Fibroblast of skin of back (primary cell): ENCODE measurements at places on chromosomes 4 and X.

DNA sequence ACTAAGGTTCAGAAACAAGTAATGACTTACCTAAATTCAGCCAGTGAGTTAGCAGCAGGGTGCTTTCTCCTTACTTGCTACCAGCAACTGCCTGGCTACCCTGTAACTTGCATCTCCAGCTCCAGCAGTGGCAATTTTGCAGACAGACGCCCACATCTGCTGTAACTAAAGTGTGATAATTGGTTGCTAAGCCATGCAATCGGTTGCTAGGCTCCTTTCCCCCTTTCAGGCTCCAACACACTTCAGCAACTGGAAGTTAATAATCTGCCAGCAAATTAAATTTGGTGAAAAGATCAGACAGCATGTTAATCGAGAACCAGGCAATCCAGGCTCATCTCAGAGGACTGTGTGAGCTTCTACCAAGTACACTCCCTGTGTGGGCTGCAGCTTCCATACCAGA is 24.2 kb upstream of the ARHGEF9 start:
- DNase-seq: no peak

GRCh38 chr4:48899432-48899749 is 7.2 kb downstream of the OCIAD2 start:
- no peak for DNase-seq

DNA sequence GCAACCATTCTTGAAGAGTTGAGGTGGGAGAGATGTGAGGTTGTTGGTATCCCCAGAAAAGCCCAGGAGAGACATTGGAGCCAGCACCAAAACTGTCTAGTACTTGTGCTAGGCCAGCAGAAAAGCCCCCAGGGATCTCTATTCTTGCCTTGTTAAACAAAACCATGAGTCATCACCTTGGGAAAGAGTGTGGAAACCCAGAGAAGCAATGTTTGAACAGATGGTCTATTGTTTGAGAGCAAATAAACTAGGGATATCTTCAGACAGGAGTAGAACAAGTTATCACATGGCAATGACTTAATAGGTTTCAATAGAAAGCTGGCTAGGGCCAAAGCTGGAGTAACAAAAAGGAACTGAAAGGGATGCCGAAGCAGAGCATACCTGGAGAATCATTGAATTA is 195.7 kb upstream of the CASK start:
- peak; percentile 71 for DNase-seq

- DNase-seq: peak; percentile 95
Observed at GRCh38 chr4:39706334-39706733, 8.4 kb downstream of the UBE2K start.

GRCh38 chrX:45903781-45904201 is 641.4 kb downstream of the ZNF674 start:
- DNase-seq: no peak

- DNase-seq: no peak
Observed at GRCh38 chr4:170743633-170744032, 653.9 kb upstream of the AADAT start.

DNA sequence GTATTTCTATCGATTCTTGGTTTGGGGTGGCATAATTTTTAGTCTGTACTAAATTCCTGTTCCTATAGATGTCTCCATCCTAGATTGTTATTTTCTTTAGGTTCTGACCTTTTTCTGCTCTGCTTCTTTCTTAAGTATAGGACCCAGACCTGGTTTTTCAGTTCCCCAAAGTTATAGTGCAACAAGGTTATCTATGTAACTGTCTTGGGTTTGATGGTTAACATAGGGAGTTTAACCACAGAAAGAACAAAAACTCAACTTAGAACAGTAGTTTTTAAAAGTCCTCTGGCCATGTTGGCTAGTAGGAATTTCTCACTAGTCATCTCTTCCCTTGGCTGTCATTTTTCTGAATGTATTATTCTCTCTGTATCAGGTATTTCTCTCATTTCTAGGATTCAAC is 38.8 kb upstream of the MAD2L1 start:
- no peak for DNase-seq

DNA sequence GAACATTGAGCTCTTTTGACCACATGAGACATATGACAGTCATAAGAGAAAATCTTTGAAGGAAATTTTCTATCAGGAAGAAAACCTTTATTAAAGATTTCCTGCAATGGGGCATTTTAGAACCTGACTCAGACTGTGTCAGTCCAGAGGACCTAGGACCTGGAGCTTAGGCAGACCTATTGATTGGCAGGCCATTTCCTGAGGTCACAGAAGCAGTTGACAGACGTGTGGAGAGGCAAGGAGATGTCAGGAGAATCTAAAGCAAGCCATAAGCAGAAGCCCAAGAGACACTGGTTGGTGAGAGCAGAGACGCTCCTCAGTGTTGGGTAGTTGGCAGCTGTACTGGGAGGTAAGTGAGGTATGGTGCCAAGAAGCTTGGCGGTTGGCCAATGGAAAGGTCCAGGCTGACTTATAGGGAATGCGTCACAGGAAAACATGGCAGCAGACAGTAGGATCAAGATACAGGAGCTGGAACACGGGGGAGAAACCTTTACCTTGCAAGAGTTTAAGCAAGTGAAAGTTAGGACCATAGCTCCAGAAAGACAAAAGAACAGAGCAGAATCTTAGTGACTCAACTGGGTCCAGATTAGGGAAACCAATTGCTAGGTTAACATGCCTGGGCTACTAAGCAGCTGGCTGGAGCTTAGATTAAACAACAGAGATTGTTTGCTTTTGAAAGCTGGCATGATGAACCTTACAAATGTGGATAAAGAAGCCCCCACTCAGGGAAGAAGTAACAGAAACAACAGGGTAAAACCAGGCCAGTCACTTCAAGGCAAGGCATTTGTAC is 18.6 kb downstream of the PALLD start:
- no peak for DNase-seq

DNA sequence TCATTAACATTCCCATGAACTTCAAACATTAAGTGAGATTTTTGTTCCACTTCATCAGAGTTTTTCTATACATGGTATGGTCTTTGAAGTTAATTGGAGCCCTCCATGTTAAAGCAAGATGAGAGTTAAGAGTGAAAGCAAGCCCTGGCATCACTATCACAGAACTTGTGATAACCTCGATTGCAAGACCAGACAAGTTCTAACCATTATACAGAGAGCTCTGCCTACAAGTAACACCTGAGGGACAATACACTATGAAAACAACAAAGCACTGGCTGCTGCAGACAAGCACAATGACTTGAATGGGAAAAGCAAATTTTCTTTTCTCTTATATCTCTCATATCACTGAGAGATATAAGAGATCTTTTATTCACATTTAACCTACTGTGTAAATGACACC is 126.6 kb upstream of the GYPA start:
- no peak for DNase-seq

DNA sequence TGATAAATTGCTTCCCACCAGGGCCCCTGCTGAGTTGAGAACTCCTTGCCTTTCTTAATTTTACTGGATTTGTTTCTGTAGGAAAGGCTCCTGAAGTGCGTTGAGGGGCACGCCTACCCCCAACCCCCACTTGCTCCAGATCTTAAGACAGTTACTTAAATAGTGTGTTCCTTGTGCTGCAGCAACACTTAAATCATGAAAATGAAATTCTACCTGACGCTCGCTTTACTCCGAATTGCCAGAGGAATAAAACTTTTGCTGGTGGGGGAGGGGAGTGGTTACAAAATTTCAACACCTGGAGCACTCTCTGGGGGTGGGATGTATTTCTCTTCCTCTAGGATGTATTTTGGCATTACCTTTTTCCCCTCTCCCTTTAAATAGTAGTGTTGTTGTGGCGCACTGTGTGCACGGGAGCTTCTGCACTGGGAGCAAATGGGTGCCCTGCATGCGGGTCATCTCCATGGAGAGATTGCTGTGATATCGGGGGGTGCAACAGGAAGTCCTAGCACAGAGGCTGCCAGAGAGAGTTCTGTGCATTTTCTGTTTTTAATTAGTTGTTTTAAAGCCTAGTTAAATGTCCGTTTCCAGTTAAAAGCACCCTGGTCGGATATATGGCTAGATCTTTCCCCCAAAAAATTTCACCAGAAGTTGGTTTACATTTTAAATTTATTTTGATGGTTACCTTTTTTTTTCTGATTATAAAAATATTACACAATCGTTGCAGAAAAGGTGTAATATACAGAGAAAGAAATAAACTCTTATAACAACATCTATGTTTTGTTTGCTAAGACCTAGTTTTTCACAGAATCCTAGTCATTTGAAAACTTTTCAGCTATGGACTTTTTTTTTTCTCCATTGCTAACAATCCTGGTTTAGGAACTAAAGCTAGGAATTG is 207.7 kb downstream of the SOWAHB start:
- peak; percentile 49 for DNase-seq

DNA sequence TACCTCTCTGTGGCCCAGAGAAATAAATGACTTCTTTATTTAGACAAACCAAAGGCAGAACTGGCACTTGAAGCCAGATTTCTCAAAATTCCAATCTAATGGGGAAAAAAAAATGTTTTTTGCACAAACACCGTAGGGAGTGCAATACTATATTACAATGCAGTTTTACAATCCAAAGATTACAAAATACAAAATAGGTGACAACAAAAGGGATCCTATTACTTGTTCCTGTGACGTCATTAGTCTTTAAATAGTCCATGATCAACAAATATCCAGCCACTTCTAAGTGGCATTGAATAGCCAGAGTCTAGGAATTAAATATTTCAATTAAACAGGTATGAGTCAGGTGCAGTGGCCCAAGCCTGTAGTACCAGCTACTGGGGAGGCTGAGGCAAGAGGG is 3.0 kb upstream of the APBB2 start:
- DNase-seq: no peak

DNA sequence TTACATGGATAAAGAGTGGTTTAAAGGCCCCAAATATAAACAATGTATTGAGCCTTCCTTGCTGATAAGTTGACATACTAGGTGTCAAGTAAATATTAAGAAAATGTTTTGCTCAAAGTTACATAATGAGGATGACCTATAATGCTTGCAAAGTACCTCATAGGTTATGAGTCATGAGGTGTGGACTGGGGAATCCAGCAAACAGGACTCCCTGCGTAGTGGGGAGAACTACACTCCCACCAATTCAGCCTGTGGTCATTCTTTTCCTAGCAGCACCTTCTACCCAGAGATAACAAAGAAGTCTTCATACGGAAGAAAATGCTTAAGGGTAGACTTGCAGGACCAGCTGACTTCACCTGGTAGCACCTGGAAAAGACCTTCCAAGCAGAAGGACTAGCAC is 418.9 kb upstream of the CPEB2 start:
- DNase-seq: no peak

DNA sequence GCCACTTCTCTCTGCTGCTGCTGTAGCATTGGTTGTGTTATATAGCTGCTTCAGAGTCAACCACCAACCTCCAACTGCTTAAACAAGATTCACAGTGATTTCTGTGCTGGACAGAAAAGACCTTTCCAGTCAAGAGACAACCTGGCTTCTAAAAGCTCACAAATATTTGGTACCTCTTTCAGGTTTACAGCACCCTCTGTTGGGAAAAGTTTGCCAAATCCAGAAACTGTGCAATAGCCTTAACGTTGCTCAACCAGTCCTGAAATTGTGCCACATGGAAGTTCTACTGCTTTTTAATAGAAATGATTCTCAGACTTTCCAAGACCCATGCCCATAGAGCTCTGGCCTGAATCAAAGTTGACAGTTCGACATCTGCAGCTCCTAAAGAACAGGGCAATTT is 842.1 kb upstream of the HTR2C start:
- peak; percentile 0 for DNase-seq

DNA sequence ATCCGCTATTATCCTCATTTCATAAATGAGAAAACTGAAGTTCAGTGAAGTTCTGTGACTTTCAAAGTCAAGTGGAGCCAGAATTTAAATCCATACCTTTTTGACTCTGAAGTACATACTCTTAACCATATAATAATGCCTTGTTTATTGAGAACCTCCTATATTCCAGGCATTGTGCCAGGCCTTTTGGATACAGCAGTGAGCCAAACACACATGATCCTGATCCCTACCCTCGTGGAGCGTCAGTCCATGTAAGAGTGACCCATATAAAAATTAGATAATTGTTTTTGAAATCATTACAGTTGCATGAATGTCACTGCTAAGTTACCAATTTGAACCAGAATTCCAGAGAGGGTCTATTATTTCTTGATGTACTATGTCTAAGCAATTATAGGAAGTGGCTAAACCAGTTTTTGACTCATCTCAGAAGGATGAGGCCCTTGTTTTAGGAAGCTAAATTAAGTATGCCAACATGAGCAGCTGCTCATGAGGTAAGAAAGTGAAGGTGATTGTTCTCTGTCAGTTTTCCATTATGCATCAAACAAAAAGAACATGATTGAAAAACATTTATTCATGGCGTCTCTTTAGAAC is 289.5 kb downstream of the GLUD2 start:
- no peak for DNase-seq

DNA sequence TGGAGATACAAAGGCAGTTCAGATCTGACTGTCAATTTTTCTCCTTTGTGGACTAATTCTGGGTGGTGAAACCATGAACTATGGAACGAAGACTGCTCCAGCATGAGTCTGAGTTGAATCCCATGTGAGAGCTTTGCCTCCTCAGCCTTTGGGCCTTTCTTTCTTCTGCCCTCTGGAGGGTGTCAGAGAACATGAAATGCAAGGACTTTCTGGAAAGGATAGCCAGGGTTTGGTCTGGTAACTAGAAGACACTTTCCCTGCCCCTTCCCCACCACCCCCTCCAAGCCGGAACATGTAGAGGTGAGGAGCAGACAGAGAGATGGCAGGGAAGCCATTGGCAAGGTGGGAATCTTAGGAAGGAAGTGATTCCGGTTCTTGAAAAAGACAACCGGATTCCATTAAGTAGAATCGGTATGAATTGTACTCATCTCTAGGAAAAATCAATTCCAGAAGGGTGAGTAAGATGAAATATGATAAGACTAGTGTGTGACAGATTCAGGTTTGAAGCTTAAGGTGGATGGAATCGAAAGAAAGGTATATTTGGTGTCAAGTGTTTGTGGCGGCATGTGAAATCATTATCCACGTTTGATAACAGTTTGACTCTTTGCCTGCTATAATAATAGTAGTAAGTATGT is 19.0 kb downstream of the FHL1 start:
- peak; percentile 53 for DNase-seq

DNA sequence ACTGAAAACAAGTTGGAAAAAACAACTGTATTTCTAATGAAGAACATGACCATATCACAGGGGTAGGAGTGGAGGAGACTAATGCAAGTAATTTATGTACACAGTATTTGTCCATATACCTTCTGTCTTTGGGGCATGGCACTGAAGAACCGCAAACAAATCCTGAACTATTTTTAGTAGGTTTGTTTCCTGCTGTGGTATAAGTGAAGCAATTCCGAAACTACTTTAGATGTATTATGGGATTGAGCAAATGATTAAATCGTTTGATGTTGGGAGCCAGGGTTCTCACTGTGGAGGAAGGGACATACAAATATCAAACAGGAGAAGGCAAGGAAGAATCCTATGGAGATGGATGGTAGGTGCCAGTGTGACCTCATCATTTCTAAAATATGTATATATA is 18.9 kb upstream of the SH3KBP1 start:
- no peak for DNase-seq

GRCh38 chrX:11766487-11766886 is 8.4 kb downstream of the MSL3 start:
- no peak for DNase-seq
